ENCODE measurements at places on chromosomes 6 and 20. TPM values are rescaled to one million over a fixed set of nuclear protein-coding genes. Genes with fewer than 3 reads are reported as not detected.

Gene RAET1G
- total RNA-seq, result not detected

Gene PHIP
- 25.1 TPM for total RNA-seq

Gene PGC
- not detected for total RNA-seq

Gene FOXA2
- total RNA-seq, result not detected

Gene FKBP1C
- 1.4 TPM for total RNA-seq

Gene CALHM4
- not detected for total RNA-seq

Gene BFSP1
- 0.34 TPM for total RNA-seq

Gene LTV1
- total RNA-seq, result 61.9 TPM

Gene KIF25
- total RNA-seq, result not detected

Gene PRDM13
- total RNA-seq, result not detected

Gene MCCD1
- total RNA-seq, result not detected

Gene DDX43
- 0.65 TPM for total RNA-seq

Gene PAK5
- not detected for total RNA-seq

Gene IRF4
- total RNA-seq, result 662 TPM

Gene SPTLC3
- 0.08 TPM for total RNA-seq

Gene GLP1R
- 0.15 TPM for total RNA-seq

Data from activated CD8-positive, alpha-beta memory T cell treated with anti-CD3 and anti-CD28 coated beads for 36 hours (primary cell).